Endothelial cell (in vitro differentiated cells): ENCODE measurements at places on chromosomes 6 and 20.

GRCh38 chr6:438634-439170 lies 47.1 kb downstream of the IRF4 start:
- no peak for DNase-seq

DNA sequence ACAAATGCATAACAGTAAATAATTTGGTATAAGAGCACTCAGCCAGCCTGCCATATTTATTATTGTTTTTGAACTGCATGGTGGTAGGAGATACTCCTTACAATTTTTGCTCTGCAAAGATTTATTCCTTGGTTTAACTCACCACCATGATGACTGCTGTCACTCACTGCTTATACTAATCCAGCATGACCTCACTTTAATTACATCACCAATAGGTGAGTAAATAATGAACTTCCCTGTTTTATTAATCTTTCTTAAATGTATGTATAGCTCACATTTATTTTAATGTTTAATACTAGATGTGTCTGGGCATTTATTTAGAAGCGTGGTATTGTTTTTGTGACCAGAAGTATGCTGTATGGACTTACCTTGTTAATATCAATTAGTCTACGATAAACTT lies 12.8 kb upstream of the TP53TG5 start:
- DNase-seq, result no peak

DNA sequence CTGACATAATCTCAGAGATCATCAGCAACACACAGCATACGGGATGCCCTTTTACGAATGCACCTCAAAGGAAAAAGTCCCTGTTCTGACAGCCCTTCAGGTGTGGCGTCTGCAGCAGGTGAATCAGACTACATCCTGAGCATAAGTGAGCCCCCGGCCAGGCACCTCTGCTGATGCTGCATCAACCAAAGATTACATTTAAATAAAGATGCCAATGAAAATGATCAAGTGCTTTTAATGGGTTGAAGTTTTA lies 58.7 kb downstream of the INSM1 start:
- no peak for DNase-seq

DNA sequence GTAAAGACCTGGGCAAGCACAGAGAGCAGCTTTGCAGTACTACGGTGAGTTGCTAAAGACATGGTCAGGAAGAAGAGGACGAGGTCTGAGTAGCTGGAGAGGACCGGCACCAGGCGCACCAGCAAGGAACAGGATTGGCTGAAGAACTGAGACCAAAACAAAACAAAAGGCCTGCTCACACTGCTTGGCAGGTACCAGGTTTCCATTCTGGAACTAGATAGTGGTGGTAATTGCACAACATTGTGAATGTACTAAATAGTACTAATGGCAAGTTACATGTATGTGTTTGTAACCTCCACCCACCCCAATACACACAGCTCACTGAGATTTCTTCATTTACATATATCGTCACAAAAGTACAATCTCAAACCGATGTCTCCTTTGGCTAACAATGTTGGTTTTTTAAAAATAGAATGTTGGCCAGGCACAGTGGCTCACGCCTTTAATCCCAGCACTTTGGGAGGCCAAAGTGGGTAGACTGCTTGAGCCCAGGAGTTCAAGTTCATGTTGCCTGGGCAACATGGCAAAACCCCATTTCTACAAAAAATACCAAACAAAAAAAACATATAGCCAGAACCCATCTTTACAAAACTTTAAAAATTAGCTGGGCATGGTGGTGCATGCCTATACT lies 32.5 kb upstream of the LYRM2 start:
- DNase-seq, result no peak

- no peak for DNase-seq
Observed at GRCh38 chr6:161151660-161152526, 122.0 kb downstream of the AGPAT4 start.

GRCh38 chr20:43492101-43492500 lies 15.4 kb upstream of the L3MBTL1 start:
- no peak for DNase-seq

GRCh38 chr6:29529956-29530355 lies 29.6 kb downstream of the UBD start:
- DNase-seq, result no peak

DNA sequence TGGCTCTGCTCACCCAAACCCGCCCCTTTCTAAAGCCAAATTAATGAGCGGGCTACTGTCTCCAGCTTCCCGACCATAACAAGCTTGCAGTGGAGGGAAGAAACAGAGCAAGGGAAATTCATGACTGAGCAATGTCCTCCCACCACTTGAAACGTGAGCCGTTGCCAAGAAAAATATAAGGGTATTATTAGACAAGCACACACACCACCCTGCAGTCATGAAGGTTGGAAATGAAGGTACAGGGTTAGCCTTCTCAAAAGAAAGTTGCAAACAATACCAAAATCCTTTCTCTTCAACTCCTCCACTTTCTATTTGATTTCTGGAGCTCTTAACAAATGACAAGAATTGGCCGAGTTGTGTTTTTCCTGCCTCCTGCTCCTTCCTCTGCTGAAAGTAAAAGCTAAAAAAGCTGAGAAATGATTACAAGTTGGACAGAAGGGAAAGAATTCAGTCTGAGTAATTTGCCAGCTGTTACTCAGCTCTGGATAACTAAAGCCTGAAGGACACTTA lies 151.1 kb upstream of the B3GAT2 start:
- DNase-seq, result no peak

- DNase-seq, result no peak
Observed at GRCh38 chr6:142223938-142224337, 76.9 kb downstream of the VTA1 start.

DNA sequence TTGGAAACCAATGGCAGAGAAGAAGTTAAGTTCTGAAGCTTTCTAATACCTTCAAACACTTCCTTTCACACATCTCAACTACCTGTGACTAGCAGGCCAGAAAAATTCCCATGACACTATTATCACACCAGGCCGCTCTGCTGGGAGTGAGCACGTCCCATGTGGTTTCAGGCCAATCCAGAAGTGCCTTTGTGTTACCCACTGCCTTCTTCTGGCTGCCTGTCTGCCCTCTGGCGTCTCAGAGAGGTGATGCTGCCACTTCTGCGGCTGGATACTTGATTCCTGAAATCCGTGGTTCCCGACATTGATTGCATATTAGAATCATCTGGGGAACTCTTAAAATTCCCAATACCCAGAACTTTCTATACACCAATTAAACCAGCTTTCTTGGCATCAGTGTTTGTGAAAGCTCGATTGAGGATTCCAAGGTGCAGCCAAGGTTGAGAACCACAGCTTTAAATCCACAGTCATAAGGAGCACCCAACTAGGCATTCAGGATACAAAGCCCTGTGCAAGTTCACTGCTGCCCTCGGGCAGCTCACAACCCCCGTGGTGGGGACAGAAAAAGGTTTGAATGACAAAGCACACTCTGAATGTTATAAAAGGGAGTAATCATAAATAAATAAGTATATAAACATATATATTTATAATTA lies 65.6 kb downstream of the STMND1 start:
- peak; percentile 60 for DNase-seq

GRCh38 chr20:2838847-2839671 lies 1.4 kb downstream of the PCED1A start:
- no peak for DNase-seq

DNA sequence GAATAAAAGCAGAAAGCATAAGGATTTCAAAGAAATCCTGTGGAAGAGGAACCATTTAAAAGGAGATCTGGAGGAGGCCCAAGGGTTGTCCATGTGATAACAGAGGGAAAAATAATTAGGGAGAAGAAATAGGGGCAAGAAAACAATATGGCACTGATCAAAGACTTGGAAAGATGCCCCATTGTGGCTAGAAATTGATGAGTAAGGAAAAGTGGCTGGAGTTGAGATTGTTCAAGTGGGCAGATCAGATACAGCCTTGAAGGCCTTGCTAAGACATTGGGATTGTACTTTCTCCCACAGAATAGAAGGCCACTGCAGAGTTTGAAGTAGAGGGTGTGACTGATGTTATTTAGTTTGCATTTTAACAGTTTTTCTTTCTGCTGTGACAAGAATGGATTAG lies 213.3 kb downstream of the CBLN4 start:
- DNase-seq, result no peak

GRCh38 chr6:34772940-34773339 lies 15.6 kb downstream of the SNRPC start:
- no peak for DNase-seq

DNA sequence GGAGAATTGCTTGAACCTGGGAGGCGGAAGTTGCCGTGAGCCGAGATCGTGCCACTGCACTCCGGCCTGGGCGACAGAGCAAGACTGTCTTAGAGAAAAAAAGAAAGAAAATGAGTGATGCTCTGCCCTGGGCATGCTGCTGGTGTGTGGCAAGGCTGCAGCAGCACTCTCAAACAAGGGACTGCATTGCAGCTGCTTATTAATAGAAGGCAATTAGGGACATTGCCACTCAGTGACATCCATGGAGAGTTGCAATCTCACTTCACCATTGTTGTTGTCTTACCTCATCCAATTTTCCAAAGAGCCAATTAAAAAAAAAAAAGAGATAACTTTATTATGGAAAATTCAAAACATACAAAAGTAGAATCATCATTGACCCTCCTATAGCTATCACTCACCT lies 131.1 kb downstream of the LRRC1 start:
- DNase-seq, result no peak

DNA sequence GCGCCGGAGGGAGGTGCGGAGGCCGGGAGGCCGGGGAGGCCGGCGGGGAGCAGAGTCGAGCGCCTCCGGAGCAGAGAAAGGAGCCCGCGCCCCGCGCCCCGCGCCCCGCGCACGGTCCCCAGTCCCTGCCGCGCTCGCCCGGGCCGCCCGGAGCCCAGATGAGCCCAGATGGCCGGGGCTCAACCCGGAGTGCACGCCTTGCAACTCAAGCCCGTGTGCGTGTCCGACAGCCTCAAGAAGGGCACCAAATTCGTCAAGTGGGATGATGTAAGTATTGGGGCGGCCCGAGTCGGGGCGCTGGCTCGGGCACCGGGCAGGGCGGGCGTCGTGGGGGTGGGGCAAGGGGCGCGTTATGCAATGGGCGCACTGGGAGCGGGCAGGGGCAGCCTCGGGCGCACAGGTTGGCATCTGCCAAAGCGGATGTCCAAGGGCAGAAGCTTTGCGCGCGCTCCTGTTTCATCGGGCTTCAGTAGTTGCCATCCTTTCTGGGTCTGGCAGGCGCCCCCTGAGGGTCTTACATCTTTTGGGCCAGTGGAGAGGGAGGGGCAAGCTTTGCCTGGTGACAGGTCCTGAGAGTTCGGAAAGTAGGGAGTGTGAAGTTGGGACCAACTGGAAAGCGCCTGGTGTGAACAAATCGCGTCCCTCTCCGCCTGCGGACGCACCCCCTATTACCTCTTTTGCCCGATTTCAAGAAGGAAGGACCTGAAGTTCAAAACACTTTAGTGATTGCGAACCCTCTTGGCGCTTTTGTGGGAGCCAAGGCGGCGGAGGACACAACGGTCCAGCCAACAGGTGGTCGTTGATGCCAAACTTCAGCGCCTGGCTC lies 631 bp downstream of the PLCB1 start:
- DNase-seq, result peak; percentile 9

DNA sequence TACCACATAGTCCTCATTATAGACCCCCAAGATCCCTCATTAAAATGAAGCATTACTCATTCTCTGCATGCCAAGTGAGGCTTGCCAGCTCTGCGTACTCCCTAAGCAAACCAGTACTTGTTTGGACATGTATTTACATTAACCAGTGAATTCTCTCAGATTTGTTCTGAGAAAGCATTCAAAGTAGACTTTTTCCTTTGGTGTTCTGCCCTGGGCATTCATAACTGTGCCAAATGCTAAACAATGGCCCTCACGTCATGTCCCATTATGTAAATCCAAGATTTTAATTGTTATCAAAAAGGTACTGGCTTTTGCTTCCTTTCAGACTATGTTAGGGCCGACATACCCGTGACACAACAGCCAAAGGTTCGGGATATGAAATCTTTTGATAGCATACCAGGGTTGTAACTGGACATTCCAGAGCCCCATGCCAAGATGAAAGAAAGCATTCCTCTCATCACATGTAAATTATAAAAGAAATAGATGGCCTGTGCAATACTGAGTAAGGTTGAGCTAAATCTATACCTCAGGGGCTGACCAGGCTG lies 164.2 kb downstream of the ADAT2 start:
- DNase-seq, result no peak

- DNase-seq, result no peak
Observed at GRCh38 chr6:88662163-88662580, 301.2 kb downstream of the RNGTT start.

GRCh38 chr6:5416250-5416649 lies 154.9 kb downstream of the FARS2 start:
- DNase-seq, result no peak
